Foreskin fibroblast (primary cell): ENCODE measurements at places on chromosomes 2 and 18.

DNA sequence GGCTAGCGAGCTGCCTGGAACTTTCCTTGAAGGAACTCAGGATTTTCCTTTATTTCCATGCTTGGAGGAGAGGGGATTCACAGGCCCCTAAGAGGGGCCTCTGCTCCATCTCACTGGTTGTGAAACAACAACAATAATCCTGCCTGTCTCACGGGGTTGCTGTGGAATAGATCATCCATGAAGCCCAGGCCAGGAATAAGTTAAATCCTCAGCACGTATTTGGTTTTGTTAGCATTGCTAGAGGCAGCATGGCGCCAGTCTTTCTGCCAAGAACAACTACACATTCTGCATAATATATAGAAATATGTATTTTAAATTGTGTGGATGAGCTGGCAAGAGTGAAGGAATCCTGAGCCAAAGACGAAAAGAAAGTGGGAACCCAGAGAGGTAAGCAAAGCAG lies 80.8 kb upstream of the L3MBTL4 start:
- no peak for DNase-seq

GRCh38 chr18:58297198-58297597 lies 253.2 kb downstream of the NEDD4L start:
- no peak for DNase-seq

- no peak for DNase-seq
These were observed 4.3 kb downstream of the AAMP start for GRCh38 chr2:218265626-218266025.

GRCh38 chr2:73917696-73918207 lies 8.9 kb upstream of the DGUOK start:
- DNase-seq: no peak

- no peak for DNase-seq
These were observed 513.4 kb upstream of the NETO1 start for GRCh38 chr18:73381016-73381698.

GRCh38 chr2:228827056-228827700 lies 443.9 kb downstream of the PID1 start:
- DNase-seq: peak; percentile 54

GRCh38 chr2:147945660-147946059 lies 74.9 kb downstream of the ORC4 start:
- peak; percentile 2 for DNase-seq

- no peak for DNase-seq
These were observed 291.2 kb downstream of the ALPK2 start for GRCh38 chr18:58337686-58338085.

DNA sequence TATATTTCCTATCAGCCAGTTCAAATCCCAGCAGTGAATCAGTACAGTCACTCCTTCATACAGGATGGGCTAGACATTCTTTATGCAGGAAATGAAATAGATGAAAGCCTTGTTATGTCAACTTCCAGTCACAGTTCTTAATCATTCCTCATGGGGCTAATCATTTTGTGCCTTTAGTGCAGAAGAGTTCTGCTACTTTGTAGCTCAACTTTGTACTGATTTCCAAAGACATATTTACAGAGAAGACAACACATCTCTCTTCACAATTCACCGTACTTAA lies 593.9 kb upstream of the NETO1 start:
- DNase-seq: peak; percentile 40

GRCh38 chr2:172856606-172857005 lies 121.0 kb downstream of the RAPGEF4 start:
- DNase-seq: no peak

DNA sequence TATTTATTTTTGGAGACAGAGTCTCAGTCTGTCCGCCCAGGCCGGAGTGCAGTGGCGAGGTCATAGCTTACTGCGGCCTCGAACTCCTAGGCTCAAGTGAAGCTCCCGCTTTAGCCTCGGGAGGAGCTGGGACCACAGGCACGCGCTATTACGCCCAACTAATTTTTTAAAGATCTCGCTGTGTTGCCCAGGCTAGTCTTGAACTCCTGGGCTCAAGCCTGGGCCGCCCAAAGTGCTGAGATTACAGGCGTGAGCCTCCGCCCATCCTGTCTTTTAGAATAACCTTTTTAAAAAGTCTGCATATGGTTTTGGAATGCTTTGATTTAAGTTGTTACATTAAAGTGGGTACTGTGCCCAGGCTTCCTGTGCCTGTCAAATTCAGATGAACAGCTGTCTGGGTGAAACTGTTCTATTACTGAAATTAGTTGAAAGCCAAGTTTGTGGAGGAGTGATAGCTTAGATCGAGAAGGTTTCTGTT lies 944 bp downstream of the RAB3GAP1 start:
- no peak for DNase-seq

GRCh38 chr2:179861027-179861415 lies 391 bp downstream of the ZNF385B start:
- peak; percentile 41 for DNase-seq

- DNase-seq: peak; percentile 68
These were observed at the start of gene ZNF516 for GRCh38 chr18:76495006-76495370. TSS of gene ZNF516 (minus strand) at chr18:76495242. CDS start at chr18:76443054, 52,188 bp downstream.

- no peak for DNase-seq
These were observed 25.6 kb downstream of the ANKMY1 start for GRCh38 chr2:240532031-240532775.

- peak; percentile 45 for DNase-seq
These were observed 86.6 kb downstream of the ANTXR1 start for GRCh38 chr2:69099541-69099940.

DNA sequence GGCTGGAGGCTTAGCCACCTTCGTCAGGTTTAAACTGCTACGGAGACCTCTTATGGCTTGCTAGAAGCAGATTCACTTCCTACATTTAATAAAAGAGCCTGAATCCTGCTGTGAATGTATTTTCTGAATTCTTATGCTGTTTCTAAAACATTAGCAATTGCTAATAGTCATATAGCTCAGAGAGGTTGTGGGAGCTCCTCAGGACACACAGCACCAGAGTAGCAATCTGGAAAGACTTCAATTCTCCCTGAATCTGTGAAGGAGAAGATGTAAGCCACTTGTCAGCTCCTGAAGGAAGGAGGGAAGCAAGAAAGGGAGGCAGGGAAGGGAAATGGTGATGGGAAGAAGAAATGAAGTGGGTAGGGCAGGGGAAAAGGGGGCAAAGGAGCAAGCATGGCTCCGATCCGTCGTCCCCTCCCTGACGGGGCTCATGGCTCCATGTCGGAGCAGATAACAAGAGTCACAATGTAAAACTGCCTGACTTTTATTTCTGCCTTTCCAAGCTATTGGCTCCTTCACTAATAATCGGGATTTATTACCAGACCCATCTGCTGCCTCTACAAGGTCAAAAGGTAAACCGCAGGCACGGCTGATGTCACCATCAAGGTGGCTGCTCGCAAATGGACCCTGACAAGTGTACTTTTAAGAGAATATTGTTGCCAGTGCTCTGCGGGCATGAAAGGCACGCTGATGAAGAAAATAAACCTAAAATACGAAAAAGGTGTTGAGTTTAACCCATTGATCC lies 656.0 kb upstream of the SALL3 start:
- DNase-seq: no peak

DNA sequence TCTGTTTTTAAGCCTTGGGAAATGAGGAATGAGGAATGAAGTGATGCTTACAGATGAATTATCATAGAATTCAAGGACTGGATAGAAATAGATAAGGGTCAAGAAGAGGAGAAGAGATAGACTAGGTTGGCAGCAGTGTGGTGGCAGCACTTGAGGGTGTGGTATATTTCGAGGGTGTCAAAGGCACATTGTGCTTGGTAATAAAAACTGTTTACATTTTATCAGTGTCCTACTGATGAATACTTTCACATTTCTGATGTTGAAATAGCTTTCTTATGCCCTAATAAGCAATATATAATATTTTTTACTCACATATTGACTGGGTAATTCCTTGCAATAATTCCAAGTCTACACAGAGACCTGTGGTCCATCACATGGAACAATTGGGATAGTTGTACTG lies 3.4 kb downstream of the TFPI start:
- DNase-seq: no peak

- DNase-seq: no peak
These were observed 19.0 kb downstream of the ALK start for GRCh38 chr2:29902356-29902755.

- DNase-seq: peak; percentile 75
These were observed 8.6 kb downstream of the CLIP4 start for GRCh38 chr2:29123617-29124349.

- DNase-seq: peak; percentile 36
These were observed 104.7 kb upstream of the NOSTRIN start for GRCh38 chr2:168697668-168698121.

- DNase-seq: no peak
These were observed 57.6 kb downstream of the CCNT2 start for GRCh38 chr2:134976074-134976702.

GRCh38 chr18:67525328-67526099 lies 9.0 kb upstream of the DSEL start:
- DNase-seq: peak; percentile 98

- DNase-seq: no peak
These were observed 407.9 kb downstream of the HRH4 start for GRCh38 chr18:24868311-24868710.

- DNase-seq: no peak
These were observed 228.2 kb downstream of the CCDC178 start for GRCh38 chr18:33212363-33212762.

- DNase-seq: no peak
These were observed 150.8 kb upstream of the PGAP1 start for GRCh38 chr2:197077336-197077735.

DNA sequence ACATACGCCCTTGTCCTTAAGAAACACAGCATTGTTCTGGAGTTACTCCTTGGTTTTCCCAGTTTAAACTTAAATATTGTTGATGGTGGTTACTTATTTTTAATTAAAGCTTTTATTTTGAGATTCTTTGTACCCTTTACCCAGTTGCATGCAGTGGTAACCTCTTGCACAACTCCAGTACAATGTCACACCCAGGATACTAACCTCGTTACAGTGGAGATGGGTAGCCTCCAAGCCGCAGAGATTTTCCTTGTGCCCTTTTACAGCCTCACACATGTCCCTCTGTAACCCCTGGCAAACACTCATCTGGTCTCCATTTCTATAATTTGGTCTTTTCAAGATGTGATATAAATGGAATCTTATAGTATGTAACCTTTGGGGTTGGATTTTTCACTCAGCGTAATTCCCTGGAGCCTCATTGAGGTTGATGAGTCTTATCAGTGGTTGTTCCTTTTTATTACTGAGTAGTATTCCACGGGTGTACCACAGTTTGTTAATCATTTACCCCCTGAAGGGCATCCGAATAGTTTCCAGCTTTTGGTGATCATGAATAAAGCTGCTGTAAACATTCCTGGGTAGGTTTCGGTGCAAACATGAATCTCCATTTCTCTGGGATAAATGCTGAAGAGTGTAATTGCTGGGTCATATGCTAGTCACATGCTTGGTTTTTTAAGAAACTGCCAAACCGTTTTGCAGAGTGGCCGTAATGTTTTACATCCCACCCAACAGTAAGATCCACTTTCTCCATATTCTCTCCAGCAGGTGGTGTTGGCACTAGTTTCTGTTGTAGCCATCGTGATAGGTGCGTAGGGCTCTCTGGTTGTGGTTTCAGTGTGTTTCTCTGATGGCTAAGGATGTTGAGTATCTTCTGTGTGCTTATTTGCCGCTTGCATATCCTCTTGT lies 68.6 kb downstream of the DGKD start:
- DNase-seq: no peak

DNA sequence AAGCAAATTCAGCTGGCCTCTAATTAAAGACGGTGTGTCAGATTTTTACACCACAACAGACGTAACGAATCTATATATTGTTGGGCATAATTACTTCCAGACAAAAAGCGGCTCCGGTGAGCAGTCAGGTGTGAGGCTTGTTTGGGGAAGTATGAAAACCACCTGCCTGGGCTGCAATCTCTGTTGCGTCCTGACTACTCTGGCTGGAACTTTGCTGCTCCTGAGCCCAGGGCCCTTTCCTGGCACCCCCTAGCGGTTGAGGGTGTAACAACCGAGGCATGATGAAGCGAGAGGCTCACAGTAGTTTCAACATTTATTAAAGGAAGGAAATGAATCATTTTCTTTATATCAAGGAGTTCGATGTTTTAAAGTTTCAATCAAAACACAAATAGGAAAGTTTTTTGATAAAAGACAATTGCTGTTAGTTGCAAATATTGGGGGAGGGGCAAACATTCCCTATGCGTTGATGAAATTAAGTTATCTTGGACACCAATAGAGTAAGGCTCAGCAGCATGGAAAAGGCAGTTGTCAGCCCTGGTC lies 10.6 kb upstream of the ITGB6 start:
- DNase-seq: no peak

DNA sequence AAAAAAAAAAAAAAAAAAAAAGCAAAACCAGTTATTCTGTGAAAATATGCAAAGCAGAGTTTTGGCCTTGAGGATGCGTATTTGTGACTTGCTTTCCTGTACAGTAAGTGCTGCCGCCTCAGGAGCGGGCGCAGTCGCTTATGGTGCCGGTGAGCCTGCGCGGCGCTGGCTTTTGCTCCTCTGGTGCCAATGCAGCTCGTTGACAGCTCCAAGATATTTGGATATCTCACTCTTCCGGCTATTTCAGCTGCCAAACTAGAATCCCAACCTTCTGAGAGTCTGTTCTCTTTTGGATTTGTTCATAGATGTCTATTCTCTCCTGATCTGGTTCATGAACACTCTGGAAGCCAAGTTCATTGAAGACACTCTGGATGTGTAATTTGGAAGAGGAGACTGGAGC lies 184.1 kb downstream of the AGAP1 start:
- no peak for DNase-seq

DNA sequence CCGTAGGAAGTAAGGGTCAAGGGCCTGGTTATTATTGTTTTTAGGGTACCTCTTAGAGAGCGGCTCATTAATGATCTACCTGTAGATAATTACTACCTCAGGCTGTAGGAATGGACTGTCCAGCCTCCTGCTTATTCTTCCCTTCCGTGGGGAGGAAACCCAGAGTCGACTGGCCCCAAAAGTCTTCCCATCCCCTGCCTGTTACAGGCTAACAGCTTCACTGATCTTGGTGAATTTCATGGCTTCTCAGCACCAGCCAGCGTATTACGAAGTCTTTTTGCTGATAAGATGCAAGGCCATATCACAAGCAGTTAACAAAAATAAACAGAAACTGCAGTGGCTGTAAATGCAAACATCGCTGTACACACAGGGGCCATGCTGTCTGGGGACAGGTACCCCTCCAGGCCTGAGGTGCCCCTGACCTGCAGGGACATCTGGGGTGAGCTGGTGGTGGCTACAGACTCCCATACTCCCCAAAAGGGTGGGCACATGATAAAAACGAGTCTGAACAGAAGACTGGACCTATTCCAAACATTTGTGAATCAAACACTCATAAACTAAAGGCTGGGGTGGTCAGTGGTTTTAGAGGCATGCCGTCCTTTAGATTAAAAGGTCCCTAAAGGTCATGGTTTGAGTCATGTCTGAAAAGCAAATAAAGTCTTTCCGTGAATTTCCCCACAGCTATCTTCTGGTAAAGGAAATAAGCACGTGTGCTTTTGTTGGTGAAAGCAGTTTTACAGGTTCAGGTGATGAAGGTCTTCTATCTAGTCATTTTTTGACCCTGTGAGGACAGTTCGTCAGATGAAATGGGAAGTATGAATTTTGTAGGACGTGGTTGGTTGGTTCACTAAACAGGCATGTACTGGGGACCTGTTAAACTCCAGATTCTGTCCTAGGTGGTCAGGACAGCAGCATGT lies 36.7 kb downstream of the TTC39C start:
- no peak for DNase-seq
